NCI-H1105 (cell line): ENCODE measurements at places on chromosomes 12 and 14.

- DNase-seq, result no peak
Measured at GRCh38 chr14:77612011-77612620, 4.3 kb downstream of the SPTLC2 start.

DNA sequence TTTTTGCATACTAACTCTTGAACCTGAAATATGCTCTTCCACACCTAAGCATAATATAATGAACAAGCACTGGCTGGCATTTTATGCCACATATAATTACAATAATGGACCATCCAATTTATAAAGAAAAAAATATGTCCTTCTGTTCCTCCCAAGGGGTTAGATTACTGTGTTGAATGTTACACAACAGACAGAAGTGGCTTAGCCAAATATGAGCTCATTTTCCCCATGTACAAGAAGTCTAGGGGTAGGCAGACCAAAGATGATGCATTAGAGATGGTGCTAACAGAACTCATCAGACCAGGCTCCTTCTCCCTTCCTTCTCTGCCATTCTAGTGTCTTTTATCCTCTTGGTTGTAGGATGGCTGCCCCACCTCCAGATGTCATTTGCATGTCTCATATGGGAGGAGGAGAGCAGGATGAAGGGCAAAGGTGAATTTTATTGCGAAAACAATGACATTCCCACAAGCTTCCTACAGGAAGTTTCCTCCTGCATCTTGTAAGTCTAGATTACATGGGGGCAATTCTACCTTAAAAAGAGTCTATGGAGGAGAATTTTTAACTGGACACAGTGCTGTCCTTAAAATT, 43.9 kb upstream of the SLC2A13 start:
- no peak for DNase-seq

DNA sequence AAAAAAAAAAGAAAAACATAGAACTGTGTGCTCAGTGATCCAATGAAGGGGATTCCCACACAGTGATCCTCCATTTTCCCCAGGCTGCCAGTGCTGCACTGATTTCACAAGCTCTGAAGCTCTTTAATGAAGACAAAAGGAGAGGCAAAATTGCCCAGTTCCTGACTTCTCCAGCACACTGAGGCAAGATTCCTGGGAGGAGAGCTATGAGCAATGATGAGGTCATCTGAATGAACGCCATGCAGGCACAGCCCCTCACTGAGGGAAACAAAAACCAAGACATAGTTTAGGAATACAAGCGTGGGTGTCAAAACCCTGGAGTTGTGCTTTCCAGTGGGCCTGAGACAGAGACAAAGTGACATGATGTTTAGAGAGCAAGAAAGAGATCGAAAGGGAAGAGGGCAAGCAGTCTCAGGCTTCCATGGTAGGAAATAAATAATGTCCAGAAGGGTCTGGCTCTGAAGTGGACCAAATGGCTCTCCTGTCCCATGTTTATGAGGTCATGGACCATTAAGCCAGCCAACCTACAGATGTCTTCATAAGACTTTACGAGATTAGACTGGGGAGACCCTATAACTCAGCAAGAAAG, 40.9 kb upstream of the SMUG1 start:
- DNase-seq, result no peak

- no peak for DNase-seq
Measured at GRCh38 chr12:112627851-112628250, 163.7 kb upstream of the RPH3A start.

- no peak for DNase-seq
Measured at GRCh38 chr12:84920331-84920730, 7.7 kb upstream of the SLC6A15 start.

DNA sequence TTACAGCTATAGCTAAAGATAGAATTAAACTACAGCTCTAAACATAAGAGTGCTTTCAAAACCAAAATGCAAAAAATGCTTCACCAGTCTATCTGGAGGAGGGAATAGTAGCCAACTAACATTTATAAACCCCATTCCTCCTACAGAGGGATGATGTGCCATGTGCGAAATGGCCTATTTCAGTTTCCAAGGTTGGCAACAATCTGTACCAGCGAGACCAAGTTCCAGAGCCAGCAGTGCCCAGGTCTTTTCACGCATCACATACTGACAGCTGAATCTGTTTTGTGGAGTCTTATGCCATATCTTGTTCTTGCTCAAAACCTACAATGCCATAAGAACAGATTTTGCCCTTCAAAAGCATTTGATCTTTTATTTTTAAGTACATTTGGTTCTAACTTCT, 24.5 kb downstream of the NELL2 start:
- DNase-seq, result no peak

DNA sequence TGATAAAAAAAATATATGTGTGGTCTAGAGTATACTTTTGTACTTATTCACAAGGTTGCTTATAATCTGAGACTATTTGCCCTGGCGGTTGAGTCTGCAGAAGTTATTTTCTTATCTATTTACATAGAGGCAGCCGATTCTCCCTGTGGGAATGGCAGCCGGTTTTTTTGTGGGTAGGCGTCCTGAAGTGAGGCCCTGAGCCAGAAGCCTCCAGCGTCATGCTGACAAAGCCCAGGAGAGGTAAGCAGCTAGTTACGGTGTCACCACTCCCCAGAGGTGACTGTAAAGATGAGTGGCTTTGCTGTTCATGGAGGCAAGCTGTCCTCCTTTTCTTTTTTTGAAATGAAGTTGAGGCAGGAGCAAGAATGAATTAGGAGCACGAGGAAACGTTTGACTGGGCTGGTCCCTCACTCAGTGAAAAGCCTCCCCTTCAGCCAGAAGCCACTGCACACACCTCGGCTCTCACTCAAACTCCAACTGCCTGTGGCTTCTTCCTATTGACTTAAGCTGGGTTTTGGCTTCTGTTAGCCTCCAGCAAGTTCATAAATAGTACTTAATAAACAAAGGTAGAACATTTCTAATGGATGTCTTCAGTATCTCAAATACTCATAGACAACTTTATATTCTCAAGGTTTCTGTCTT, 21.5 kb downstream of the PAX9 start:
- DNase-seq, result no peak
